NCI-H187 (cell line): ENCODE measurements at places on chromosomes 1 and 21.

GRCh38 chr21:28581976-28582375, 410.7 kb downstream of the LTN1 start:
- DNase-seq, result no peak

GRCh38 chr1:23791516-23792047, 637 bp downstream of the LYPLA2 start:
- no peak for DNase-seq

DNA sequence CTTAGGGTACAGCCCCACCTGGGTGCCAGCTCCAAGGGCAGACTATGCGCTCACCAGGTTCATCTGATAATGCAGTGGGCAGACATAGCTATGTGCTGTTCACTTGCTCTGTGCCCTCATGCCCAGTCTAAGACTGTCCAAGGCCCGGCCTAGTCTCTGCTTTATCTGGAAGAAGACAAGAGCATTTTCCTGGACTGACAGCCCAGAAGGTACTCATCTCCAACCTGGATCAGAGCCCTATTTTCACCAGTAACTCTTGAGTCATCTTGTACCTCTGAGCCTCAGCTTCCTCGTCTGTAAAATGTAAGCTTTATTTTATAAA, 28.5 kb upstream of the LRRC8C start:
- DNase-seq, result no peak

DNA sequence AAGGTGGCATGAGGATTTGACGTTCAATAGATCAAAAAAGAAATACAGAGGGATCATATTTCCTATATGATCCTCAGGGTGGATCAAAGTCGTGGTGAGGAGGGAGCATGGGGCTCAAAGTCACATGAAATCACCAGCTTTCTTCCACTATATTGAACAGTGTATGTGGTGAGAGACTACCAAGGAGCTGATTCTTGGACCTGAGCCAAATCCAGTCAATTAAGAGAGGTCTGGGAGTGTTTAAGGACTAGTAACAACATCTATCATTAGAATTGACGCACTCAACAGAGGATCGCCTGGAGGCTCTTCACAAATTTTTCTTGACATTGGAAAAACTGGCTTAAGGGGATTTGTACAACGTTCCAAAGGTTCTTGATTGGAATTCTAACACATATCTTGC, 267.7 kb upstream of the PROX1 start:
- peak; percentile 14 for DNase-seq

DNA sequence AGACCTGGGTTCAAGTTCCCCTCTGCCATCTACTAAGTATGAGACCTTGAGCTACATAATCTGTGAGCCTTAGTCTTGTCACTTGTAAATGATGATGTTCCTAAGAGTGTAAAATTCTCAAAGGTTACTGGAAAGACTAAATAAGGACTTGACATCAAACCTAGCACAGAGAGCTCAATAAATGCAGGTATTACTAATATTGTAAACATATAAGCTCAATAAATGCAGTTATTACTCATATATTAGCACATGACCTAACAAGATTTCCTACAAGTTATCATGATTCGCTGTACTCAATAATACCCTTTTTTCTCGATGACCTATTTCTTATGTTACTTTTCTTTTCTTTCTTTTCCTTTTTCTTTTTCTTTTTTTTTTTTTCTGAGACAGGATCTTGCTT, 174.9 kb downstream of the ZNF281 start:
- no peak for DNase-seq

DNA sequence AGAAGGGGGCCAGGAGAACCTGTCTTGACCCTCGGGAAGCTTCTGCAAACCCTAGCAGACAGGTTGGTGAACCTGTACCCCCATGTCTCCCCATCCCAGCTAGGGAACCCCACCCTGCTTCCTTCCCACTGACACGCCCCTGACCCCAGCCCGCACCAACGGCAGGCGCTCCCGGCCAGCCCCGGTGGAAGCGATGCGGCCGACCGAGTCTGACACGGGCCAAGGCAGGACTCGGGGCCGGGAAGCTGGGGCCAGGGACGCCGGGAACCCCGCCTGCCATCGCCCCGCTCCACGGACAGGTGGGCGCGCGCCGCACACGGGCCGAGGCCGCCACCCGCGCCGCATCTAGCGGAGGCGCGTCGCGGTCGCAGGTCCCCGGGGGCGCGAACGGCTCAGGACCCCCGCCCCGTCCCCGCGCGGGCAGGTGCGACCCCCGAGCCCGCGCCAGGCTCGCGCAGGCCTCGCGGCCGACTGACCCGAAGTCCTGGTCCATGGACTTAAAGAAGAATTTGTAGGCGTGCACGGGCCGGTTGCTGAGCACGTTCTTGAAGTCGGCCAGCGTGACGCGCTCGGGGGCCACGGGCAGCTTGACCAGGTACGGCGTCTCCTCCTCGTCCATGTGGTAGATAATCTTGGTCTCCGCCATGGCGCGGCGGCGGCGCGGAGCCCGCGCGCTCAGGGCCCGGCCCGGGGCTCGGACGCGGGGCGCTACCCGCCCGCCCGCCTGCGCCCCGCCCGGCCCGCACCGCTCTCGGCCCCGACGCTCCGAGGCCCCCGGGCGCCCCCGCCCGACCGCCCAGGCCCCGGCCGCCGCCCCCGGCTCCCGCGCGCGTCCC, 580 bp downstream of the DVL1 start:
- DNase-seq, result no peak

GRCh38 chr1:21894034-21894881, 42.9 kb downstream of the HSPG2 start:
- no peak for DNase-seq

DNA sequence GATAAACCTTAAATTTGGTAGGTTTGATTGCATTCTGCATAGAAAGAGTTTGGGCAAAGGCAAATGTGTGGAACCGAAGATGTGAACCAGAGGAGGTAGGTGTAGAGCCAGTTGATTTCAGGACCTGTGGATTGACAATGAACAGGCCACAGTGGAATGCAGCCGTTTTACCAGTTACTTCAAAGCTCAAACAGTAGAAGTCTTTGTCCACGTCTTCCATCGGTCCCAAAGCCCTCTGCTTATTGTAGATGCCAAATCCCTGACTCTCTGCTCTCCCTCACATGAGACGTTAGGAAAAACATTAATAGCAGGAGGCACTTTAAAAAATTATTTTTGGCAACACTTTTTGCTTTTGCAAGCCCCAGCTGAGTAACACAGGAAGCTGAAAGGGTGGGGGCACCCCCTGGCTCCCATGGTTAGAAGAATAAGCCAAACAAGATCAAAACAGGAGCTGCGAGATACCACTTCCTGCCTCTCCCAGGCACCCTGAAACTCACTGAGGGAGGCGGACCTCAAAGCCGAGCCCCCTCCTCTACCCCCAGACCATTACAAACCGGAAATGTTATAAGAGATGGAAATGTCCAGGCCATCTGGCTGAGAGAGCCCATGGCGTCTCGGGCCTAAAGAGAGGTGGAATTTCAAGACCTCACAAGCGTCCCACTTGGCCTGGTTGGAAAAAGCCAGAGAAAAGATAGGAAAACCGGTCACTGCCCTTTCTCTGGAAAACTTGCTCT, 13.5 kb downstream of the TRAF3IP3 start:
- no peak for DNase-seq

- DNase-seq, result no peak
Observed at GRCh38 chr21:44088401-44088780, 18.8 kb upstream of the PWP2 start.

GRCh38 chr21:15592271-15592860, 137.4 kb upstream of the USP25 start:
- DNase-seq, result no peak

DNA sequence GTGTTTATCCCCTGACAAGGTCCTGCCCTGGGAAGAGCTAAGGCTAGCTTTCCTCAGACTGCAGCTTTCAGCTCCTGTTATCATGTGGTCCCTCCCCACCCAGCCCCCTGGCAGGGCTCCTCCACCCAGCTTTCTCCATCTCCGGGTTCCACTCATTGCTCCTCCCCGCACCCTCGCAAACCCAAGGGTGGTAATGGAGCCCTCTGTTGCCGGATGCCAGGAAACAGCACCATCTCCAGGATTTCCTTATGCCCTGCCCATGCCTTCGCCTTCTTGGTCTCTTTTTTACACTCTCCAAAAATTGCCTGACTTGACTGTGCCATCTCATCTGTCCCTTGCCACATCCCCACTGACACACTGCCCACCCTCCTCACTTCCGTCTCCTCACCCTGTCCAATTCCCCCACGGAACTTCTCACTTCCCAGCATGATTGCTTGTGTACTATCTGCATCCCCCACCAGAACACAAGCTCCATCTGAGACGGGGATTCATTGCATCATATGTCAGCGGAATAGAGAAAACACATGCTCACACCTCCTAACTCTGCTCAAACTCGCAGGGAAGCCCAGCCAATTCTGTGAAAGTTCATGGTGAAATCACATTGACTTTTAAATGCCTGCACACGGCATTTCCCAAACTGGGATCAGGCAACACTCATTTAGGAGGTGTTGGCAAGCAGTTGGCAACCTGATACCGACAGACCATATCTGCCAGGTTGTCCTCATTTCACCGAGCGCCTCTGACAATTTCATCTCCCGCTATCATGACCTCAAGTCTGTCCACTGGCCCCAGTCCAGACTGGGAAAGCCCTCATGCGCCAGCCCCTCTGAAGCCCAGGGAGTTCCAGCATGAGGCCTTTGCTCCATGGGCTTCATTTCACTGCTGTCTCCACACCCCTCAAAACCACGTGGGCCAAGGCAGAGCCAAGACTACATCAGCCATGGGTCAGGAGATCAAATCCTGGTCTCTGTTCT, 201.1 kb downstream of the MATN1 start:
- DNase-seq, result no peak

GRCh38 chr21:21401444-21401843, 403.2 kb downstream of the NCAM2 start:
- no peak for DNase-seq

- DNase-seq, result no peak
Observed at GRCh38 chr1:245946905-245947304, 560.2 kb downstream of the SMYD3 start.

DNA sequence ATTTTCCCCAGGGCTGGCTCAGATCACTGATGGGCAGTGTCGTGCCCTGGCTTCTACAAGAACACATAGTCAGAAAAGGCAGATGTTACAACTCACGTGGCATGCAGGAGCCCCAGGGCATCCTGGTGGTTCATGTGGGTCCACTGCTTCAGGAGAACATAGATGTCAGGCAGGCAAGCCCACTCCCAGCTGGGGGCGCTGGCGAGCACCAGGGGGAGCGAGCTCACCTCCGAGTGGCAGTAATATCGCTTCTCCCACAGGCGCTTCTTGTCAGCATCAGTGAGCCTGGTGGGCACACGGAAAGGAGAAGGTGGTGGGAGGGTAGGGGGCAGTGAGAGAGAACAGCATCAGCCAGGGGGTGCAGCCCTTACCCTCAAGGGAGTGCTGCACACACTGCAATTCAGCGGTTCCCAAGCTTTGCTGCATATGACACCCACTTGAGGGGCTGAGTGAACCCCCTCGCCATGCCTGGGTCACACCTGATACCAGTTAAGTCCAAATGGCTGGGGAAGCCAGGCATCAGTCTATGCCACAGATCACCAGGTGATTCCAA, 34.3 kb upstream of the PPP1R15B start:
- no peak for DNase-seq

DNA sequence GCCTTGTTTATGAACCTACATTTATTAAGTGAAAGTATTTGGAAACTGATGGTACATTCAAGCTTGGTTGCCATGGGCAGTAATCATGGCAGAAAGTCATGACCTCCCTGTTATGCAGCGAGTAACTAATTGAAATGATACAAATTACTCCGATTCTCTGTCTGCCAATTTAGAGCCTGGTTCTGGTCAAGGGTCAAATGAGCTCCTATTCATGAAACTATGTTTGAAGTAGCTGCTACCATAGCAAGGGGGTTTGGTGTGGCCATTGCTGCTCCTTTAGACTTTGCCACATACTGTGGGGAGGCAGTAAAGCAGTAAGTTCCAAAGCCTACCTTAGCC, 187.2 kb upstream of the FOXD3 start:
- DNase-seq, result no peak

DNA sequence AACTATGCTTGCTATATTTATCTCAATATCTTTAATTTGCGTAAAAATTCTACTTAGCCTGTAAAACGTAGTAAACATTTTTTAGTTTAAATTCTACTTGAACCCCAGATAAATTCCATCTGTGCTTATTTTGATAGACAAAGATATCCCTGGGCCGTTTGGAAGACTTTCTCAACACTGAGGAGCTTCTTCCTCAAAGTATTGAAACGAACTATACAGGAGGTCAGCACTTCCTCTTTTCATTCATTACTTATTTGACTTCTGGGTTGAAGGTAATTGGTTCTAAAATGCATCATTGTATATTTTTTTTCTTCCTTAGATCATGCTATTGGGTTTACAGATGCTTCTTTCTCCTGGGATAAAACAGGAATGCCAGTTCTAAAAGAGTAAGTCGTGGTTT, 74.7 kb downstream of the HSPA13 start:
- no peak for DNase-seq

- DNase-seq, result no peak
Observed at GRCh38 chr1:154453161-154453560, 48.0 kb downstream of the IL6R start.

DNA sequence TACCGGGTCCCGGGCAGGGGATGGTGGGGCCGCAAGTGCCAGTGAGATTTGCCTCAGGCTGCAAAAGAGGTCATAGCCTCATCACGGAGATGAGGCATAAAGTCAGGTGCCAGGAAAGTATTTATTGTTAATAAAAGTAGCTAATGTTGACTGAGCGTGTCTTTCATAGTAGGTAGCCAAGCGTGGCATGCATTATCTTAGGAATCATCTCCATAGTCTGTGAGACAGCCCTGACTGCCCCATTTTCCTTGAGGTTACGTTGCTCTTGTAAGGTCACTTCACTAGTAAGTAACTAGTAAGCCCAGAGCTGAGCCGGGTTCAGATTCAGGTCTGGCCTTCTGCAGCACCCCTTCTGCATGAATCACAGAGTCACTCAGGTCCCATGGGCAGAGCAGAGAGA, 174.2 kb downstream of the CAMTA1 start:
- DNase-seq, result no peak

GRCh38 chr21:28375708-28376385, 616.8 kb downstream of the LTN1 start:
- DNase-seq, result no peak

DNA sequence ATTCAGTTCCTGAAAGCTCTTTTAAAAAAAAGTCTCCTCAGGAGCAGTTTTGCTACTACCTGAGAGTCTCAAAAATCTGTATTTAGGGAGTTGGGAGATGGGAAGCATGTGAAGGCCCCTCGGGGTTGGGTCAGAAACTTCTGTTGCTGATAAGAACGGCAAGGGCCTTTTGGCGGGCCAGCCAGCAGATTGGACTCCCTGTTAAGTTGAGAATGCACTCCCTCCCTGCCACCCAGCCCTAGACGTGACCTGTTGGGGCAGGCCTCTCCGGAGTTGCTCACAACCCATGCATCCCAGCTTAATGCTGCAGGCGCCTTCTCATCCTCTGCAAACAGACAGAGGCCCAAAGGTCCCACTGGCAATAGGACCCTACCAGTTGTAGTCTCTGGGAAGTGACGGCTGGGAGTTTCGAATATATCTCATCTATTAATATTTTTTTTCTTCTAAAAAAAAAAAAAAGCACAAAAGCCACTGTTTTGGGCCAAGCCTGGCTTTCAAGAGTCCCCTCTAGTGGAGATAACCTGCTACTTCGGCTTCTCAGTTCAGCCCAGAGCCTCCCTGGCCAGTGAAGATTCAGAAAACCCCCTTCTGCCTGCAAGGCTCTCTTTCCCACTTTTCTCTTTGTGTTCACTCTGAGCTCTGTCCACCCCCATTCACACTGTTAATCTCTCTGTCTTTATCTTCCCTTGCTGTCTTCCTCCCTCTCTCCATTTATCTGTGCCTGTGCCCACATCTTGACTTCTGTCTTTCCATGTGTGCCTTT, 5.3 kb downstream of the PLXNA2 start:
- no peak for DNase-seq

GRCh38 chr1:208121813-208122364, 122.3 kb downstream of the PLXNA2 start:
- no peak for DNase-seq

GRCh38 chr1:236253918-236254637, 27.7 kb downstream of the ERO1B start:
- no peak for DNase-seq
